ENCODE measurements at places on chromosomes 11 and 22.

- no peak for DNase-seq
These were observed 17.4 kb upstream of the BACE1-AS start for GRCh38 chr11:117273550-117274289.

GRCh38 chr11:50044647-50045046 is 12.0 kb downstream of the OR4C45 start:
- no peak for DNase-seq

DNA sequence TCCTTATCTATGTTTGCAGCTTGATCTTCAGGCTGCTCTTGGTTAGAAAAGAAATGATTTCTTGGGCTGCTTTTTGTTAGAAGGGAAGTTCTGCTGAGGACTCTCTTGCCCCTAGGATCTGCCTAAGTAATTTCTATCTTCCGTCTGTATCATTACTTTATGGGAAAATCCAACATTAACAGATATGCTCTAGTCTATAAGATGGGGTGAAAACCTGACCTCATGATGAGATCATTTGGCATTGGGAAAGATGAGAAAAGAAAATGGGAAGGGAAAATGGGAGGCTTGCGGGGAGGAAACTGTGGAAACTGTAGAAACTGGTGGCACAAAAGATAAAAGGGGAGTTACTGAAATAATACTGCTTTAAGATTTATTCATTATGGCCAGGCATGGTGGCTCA is 63.6 kb downstream of the FDX1 start:
- no peak for DNase-seq

- no peak for DNase-seq
These were observed 726.1 kb upstream of the CCDC90B start for GRCh38 chr11:84012171-84012826.

- no peak for DNase-seq
These were observed 403.2 kb downstream of the AASDHPPT start for GRCh38 chr11:106480581-106481190.

DNA sequence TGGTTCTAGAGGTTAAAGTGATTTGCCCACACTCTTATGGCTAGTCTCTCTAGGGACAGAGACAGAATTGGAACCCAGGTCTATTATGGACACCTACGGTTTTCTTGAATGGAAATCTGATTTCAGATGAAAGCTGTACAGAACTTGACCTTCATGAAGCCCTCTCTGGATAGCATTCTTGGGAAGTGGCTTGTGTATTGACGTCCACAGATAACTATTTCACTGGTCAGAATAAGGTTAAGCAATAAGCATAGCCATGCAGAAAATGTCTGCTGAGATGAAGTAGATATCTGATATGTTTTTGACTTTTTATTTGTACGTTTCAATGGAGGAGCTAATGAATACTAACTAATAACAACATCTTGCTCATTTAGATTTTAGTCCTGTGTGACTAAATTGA is 1.1 kb downstream of the TLCD5 start:
- DNase-seq = no peak

DNA sequence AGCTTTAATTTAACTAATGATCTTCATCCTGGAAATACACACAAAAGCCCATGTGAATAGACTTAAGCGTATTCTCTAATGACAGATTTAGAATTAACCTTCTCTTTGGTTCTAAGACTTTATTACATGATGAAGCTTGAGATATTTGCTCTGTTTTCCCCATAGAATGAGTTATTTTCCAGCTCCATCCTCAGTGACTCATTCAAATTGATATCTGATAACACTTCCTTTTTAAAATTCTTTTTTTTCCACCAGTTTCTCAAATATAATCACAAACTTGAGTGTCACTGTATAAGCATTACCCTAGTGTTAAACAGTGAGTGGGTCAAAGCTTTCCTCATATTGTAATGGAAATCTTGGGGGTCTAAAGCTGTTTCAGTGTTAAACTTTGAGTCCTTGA is 535.8 kb downstream of the KCNA4 start:
- DNase-seq = no peak

DNA sequence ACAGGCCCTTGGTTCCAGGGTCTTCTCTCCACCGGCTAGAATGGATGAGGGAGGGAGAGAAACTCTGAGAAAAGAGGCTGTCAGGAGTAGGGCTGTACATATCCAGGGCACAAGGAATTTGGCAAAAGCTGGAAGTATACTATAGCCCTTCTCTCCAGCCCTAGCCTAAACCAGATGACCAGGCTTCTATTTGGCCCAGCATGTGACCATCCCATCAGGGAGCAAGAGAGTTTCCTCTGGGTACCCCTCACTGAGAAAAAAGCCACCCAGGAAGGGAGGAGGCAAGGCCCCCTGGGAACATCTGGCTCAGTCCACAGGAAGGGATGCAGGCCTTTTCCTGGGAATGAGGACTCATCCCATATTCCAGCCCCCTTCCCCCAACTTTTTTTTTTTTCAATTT is 8.3 kb downstream of the CD44 start:
- no peak for DNase-seq

GRCh38 chr22:27439131-27439530 is 362.4 kb downstream of the MN1 start:
- no peak for DNase-seq

DNA sequence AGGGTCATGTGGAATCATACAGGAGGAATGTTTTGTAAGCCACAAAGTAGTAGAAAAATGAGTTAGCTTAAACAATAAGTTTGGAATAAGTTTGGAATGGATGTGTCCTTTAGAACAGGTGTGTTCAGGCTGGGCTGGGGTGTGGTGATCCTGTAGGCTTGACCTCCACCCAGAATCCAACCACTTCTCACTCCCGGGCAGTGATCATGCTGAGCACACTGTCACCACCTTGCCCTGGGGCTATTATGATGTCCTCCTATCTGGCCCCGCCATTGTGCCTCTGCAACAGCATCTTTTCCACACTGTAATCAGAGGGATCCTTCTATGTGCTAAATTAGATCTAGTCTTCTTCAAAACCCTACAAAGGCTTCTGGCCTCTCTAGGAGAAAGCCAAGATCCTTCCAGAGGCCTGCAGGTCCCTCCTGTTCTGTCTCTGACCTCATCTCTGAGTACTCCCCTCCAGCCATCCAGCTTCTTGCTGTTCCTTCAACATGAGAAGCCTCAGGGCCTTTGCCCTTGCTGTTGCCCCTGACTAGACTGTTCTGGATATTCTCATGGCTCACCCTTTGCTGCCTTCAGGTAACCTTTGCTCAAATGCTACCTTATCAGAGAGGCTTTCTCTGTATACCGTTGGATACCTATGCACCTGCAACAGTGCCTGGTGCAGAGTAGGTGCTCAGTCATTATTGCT is 18.8 kb upstream of the ACCSL start:
- DNase-seq = no peak

- DNase-seq = no peak
These were observed 139.3 kb upstream of the LDLRAD3 start for GRCh38 chr11:35804451-35805040.

DNA sequence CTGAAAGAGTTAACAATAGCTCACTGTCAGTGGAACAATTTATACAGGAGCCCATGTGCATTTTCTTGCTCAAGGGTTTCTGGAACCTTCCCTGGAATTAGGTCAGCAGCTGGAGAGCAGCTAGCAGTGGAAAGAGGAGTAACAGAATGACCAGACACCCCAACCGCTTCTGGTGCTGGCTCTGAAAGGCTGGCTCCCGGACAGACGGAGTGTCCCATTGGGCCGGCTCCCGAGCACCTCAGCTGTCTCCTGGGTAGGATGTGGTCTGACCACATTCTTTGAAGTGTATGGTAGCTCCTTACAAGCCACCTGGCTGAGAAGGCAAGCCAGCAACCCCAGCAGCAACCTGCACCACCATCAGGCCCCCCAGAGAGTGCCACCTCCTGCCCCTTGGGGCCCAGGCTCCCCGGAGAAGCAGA is 44.7 kb downstream of the ABTB2 start:
- DNase-seq = no peak

- DNase-seq = no peak
These were observed 1.1 kb upstream of the TTLL8 start for GRCh38 chr22:50058906-50059880.

DNA sequence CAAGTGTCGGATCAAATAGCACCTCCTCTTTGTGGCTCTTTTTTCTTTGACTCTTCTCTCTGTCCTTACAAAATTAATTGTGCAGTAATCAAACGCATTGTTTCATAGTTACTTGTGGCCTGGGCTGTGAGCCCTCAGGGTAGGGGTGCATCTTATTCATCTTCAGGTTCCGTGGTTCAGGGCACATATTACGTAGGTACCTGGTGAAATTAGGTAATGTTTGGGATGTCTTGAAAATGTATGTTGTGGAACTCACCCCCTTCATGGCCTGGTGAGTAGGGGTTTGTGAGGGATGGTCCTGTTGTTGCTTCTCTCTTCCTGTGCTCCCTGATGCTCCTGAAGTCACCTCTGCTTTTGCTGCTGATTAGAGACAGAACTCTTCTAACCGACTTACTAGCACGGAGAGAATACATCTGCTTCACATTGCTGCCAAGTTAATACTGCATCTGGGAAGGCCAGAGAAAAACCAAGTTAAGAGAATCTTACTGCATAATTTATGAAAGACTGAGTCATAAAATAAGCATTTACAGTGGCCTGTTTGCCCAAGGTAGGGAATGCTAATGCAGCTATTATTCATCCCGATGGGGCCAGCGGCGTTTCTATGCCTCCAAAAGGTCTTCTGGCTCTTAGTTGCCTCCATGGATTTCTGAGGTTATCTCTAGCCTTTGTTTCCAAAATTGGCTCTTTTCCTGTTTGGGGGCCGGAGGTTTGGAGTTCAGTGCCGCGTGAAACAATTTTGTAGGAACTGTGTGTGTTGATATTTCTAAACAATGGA is 66.9 kb downstream of the TBC1D22A start:
- DNase-seq = peak; percentile 51

- no peak for DNase-seq
These were observed at the start of gene SSTR3 for GRCh38 chr22:37212174-37212906. Gene SSTR3 (minus strand): TSS chr22:37212477. CDS start chr22:37207803, 4,674 bp downstream.

- no peak for DNase-seq
These were observed 12.5 kb upstream of the GRIK4 start for GRCh38 chr11:120499088-120499487.

- DNase-seq = peak; percentile 91
These were observed 26.5 kb downstream of the RPL27A start for GRCh38 chr11:8709002-8709672.

DNA sequence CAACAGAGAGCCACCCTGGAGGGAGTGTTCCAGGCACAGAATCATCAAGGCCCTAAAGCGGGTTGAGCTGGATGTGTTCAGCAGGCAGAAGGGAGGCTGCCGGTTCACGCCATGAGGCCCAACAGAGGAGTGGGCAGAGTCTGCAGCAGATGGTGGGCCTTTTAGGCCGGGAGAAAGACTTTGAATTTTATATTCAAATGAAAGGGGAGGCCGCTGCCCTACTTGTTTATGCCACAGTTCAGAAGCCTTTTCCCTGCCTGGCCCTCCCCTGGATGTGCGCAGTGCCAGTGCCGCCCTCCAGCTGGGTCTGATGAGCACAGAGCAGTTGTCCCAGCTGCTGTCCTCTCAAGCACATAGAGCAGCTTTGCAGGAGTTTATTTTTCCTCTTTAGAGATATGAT is 46.9 kb upstream of the TTC12 start:
- DNase-seq = no peak

DNA sequence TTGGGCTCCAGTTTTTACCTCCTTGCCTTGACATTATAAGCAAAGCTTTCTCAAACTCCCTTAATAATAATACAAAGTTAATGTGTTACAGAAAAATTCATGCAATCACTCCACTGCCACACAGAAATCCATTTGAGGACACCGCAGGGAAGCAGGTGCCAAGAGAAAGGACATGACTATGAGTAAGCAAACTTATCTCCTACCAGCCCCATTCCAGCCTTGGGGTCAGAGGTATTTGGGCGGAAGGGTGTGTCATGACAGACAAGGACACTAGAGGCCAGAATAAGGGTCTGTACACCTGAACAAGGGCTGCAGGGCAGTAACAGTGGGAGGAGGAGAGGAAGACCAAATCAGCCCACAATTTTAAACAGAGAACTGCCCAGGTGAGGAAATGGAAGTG is 5.9 kb downstream of the GNG3 start:
- DNase-seq = no peak

DNA sequence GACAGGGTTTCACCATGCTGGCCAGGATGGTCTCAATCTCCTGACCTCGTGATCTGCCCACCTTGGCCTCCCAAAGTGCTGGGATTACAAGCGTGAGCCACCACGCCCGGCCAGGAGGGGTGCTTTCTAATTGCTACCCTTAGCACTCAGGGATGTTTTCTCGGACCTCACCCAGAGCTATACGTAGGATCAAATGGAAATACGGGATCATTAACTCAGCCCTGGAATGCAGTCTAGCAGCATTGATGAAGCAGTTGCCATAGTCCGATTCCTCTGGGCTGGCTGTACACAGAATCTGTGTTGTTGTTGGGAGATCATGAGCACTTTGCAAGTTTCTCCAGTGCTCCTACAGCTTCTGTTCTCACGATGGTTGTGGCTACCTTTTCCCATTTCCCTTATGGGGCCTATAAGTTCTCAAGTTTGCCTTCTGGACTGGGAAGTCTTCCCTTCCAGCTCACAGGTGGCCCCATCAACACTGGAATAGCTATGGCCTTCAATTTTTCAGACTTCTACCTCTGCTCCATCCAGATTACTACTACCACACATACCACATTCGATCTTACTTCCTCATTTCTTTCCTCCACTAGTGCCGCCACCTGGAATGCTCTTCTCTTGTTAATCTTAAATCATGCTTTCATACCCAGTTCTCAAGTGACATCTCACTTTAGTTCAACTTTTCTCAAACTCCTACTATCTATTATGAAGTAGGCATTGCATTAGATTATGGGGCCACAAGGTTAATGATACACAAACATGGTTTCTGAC is 16.1 kb upstream of the PCF11 start:
- no peak for DNase-seq

DNA sequence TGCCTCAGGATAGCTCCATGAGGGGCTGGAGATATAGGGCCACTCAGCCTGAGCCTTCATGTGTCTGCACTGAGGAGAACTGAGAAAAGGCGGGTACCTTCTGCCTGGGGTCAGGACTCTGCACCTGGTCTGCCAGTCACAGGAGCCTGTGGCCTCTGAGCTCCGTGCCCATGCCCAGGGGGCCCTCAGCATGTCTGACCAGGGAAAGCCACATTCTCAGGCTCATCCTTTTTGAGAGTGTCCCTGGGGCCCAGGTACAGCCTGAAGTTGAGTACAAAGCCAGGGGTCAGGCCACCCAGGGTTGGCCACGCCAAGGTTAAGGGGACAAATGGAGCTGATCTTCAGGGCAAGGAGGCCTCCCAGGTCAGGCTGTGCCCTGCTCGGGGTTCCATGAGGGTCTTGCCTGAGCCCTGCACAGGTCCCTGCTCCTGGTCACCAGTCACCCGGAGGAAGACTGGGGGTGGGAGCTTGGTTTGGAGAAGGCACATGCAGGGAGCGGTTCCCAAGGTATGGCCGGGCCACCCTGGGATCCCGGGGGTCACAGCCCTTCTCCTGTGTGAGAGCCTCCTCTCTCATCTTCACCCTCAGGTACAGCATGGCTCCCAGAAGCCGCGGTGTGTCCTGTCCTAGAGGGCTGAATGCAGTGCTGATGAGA is 6.0 kb downstream of the DENND6B start:
- no peak for DNase-seq
